ENCODE measurements at places on chromosomes 16 and 17. TPM values are rescaled to one million over a fixed set of nuclear protein-coding genes. Genes with fewer than 3 reads are reported as not detected.

GRCh38 chr16:2790631-2791030 is 3.3 kb upstream of the PRSS33 start:
- no peak overlapping the region for H3K4me3 ChIP-seq
- DNase-seq = no peak
- H3K4me1 ChIP-seq = peaks cover 7% of the 10 kb centered on the region
- no peaks in the 10 kb centered on the region for H3K36me3 ChIP-seq

- DNase-seq = no peak
- peak overlapping the region; percentile 79 for H3K4me3 ChIP-seq
- peaks cover 92% of the 10 kb centered on the region for H3K4me1 ChIP-seq
Observed at GRCh38 chr17:7478276-7479212, 887 bp downstream of the ZBTB4 start.

DNA sequence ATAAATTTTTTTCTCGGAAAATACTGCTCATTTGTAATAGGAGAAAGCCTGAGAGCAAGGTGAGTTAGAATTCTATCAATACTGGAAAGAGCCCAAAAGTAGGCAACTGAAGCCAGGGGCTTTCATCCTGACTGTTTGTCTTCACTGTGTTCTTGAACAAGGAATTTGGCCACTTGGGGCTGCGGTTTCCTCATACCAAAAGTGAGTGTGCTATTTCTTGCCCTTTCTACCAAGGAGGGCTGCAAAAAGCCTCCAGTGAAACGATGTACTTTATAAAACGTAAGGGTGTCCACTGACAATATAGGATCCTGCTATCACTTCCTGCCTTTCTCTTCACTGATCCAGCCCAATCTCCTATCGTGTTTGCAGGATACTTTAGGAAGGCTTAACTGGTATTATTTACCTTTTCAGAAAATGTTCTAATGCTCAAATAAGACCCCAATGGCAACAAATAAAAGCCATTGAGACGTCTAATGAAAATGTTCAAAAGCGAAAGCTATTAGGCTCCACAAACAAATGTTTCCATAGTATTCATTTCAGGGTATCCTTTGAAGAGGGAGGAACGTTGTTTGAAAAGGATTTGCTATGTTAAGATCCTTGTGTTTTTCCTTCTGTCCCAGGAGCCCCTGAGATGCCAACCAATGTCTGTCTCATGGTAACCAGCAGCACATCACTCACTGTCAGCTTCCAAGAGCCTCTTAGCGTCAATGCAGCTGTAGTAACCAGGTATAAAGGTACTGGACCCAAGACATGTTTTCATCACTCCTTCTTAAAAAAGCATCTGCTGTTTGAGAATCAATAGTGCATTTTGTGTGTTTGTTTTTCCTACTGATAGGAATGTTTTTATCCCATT is 219.3 kb upstream of the NOG start:
- no peaks in the 10 kb centered on the region for H3K27me3 ChIP-seq
- DNase-seq = no peak
- no peak overlapping the region for H3K4me3 ChIP-seq

DNA sequence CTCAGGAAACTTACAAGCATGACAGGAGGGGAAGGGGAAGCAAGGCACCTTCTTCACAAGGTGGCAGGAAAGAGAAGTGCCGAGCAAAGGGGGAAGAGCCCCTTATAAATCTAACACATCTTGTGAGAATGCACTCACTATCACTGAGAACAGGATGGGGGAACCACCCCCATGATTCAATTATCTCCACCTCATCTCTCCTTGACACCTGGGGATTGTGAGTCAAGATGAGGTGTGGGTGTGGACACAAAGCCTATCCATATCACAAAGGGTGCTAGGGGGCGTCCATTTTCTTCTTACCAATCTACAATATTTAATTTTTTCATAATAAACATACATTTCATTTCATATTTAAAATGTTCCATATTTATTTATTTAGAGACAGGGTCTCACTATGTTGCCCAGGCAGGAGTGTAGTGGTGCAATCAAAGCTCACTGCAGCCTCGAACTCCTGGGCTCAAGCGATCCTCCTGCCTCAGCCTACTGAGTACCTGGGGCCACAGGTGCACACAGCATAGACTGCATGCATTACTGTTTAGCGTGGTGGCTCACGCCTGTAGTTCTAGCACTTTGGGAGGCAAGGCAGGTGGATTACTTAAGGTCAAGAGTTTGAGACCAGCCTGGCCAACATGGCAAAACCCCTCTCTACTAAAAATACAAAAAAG is 26.5 kb upstream of the FAAP100 start:
- DNase-seq = no peak
- H3K27me3 ChIP-seq = no peaks in the 10 kb centered on the region
- H3K27ac ChIP-seq = no peak overlapping the region
- H3K4me3 ChIP-seq = no peak overlapping the region
- H3K4me1 ChIP-seq = peaks cover 16% of the 10 kb centered on the region

The PRAC1 gene
- not detected for total RNA-seq
